ENCODE measurements at places on chromosomes 4 and X. TPM values are rescaled to one million over a fixed set of nuclear protein-coding genes. Genes with fewer than 3 reads are reported as not detected.
A peak's percentile ranks its signal among the peaks of the same experiment; 100 is the strongest.

GRCh38 chrX:41677183-41678060 lies 11.4 kb upstream of the GPR34 start:
- DNase-seq = peak; percentile 55

DNA sequence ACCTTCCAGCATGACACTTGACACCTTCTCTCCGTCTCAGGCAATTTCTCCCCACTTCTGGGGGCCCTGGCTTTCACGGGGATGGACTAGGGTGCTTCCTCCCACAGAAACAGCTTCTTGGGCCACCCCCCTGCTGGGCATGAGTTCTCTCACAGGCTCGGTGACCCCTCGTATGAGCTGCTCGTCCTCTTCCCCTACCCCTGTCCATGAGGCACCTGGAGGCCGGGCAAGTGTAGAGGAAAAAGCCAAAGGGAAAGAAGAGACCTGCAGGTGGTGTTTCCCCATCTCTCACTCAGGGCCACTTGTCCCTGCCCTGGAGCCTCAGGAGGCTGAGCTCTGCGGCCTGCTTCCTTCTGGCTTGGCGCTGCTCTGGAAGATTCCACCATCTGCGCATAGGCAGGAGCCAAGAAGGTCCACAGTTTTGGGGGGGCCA lies 1.9 kb upstream of the RGS12 start:
- DNase-seq = peak; percentile 39

DNA sequence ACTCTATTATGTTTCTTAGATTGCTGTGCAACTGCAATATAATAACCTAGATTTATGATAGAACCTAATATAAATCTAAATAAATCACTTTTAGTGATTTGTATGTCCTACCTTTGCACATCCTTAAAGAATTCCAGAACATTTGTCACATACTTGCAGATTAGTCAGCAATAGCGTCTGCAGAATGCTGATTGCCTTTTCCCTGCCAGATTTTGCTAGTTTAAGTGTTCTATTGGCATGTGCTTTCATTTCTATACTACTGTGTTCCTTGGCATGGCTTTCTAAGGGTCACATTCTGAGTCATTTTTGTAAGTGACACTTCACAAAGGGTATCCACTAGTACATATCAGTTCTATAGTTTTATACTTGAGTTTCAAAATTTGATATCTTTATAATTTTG lies 303.1 kb upstream of the GIMD1 start:
- DNase-seq = no peak

DNA sequence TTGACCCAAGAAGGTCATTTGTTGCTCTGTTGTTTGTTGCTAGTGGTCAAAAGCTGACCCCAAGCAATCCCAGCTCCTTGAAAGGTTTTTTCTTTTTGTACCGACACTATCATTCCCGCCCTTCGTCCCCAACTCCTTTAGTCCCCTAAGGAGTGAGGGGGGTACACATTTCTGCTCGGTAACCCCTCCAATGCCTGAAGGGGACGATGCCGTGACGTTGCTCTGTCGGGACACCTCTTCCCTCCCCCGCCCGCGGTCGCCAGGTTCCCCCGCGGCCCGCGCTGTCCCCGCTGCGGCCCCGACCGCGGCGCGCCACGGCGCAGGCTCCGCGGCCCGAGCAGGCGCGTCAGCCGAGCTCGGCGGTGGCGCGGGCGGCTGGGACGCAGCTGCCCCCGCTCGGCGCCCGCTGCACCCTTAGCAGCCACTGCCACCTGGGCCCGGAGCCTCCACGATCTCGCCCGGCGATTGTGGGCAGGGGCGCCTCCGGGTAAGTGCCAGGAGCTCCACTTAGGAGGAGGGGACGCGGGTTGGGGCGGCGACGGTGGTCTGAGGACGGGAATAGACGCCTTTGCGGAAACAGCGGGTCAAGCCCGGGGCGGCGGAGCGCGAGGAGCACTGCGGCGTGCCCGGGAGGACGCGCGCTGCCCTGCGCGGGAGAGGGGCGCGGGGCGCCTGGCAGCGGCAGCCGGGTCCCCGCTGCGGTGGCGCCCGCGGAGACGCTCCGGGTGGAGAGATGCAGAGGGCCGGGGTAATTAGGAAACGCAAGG lies at the start of gene GLRB:
Gene GLRB, plus strand, starts transcription at position 340 of the 767 bp plus-strand sequence. CDS start 1,875 bp downstream, outside the sequence.
- peak; percentile 93 for DNase-seq

DNA sequence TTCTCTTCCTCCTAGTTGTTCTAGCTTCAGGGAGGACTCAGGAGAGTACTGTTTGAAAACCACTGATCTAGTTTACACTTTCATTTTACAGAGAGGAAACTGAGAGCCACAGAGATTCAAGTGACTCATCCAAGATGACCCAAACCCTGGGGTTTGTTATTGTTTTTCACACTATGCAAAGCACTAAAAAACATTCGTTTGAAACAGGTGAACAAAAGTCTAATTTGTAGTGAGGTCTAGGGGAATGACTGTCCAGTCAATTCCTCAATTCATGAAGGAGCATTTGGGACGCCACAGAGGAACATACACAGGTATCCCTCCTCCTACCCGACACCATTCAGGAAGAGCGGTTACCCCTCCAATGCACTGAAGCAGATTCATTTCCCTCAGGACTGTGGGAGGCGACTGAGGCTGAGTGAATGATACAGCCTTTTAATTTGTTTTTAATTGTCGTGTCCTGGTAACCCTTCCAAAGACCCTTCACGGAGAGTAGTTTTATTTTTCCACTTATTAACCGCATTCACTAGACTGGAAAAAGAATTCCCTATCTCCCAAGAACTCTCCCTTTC lies 30.3 kb downstream of the TLR10 start:
- peak; percentile 66 for DNase-seq

- no peak for DNase-seq
Measured at GRCh38 chr4:139920486-139921002, 233.4 kb downstream of the MAML3 start.

DNA sequence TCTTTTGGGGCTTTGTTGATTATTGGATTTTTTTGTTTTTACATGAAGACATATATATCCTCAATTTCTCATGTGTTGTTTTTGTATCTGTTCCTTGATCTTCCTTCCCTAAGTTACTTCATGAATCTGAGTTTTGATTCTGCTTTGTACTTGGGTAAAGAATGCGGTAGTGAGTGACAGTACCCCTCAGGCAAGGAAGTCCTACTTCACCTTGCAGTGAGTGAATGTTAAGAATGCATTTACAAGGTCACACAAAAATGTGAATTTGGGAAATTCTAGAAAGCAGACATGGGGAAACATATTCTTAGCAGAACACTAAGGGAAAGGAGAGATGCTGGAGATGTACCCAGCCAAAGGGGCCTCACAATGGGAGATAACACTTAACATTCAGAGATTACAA lies 373.1 kb upstream of the LCORL start:
- no peak for DNase-seq

DNA sequence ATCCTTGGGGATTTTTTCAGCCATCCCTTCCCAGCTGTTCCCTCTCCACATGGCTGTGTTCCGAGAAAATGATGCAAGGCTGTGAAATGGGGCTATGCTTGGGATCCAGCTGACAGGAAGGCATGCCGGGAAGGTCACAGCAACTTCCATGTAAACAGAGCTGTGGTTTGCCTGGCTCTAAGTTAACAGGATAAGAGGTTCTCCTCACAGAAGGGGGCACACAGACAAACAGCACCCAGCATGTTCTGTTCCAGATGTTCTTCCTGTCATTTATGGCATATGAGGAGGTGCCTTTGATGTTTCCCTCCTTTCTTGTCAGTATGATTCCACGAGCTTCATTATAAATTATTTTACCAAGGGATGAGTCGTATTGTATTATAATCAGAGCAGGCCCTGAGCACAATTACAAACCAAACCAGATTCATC lies 220.7 kb downstream of the ANTXR2 start:
- DNase-seq = no peak

DNA sequence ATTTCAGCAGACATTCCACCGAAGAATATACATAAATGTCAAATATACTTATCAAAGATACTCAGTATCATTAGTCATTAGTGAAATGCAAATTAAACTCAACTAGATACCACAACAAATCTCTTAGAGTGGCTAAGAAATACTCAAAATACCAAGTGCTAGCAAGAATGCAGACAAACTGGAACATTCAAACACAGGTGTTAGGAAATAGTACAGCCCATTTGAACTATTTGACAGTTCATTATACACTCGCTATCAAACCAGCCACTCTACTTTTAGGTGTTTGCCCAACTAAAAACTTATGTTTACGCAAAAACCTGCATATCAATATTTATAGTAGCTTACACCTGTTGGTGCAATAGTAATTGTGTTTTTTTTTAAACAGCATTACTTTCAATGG lies 8.8 kb downstream of the ADAM29 start:
- no peak for DNase-seq

- DNase-seq = peak; percentile 10
Measured at GRCh38 chr4:27218013-27218412, 357.4 kb downstream of the STIM2 start.

DNA sequence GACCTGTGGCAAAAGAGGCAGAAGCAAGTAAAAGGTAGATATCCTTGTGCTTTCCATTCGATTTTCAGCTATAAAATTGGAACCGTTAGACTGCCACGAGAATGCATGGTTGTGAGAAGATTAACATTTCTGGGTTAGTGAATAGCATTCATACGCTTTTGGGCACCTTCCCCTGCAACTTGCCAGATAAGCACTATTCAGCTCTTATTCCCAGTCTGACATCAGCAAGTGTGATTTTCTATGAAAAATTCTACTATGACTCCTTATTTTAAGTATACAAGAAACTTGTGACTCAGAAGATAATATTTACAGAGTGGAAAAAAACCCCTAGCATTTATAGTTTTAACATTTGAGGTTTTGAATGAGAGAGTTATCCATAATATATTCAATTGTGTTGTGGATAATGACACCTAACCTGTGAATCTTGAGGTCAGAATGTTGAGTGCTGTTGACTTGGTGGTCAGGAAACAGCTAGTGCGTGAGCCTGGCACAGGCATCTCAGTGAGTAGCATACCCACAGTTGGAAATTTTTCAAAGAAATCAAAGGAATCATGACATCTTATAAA lies 3.9 kb downstream of the FGB start:
- DNase-seq = peak; percentile 49

- DNase-seq = peak; percentile 80
Measured at GRCh38 chr4:112604589-112604988, 32.1 kb downstream of the ZGRF1 start.

Gene CYLC1
- not detected for total RNA-seq

Gene OTUD6A
- total RNA-seq = not detected

Gene KCNIP4
- not detected for total RNA-seq

All from osteoblast (primary cell).